ENCODE measurements at places on chromosomes 6 and 20.
A peak's percentile ranks its signal among the peaks of the same experiment; 100 is the strongest.

DNA sequence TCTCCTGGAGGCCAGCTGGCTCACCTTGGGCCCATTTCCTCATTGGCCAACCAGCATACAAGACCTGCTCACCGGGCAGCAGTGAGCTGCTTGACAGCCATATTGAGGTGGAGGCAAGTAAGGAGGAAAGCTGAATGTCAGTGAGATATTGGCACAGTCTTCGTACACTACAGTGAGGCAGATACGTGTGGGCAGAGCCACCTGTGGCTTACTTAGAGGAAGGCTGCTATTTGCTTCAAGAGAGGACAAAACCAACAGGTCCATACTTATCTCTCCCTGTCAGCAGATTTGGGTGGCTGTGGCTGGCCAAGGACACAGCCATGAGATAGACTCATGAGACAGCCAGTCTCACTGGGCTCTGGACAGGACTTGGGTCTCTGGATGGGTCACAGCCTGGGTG is 15.1 kb upstream of the MCM3 start:
- no peak overlapping the region for H3K27ac ChIP-seq
- no peak overlapping the region for H3K4me3 ChIP-seq
- H3K36me3 ChIP-seq = no peaks in the 10 kb centered on the region
- H3K27me3 ChIP-seq = no peaks in the 10 kb centered on the region
- H3K4me1 ChIP-seq = no peaks in the 10 kb centered on the region

GRCh38 chr6:73644030-73644429 is 9.8 kb downstream of the SLC17A5 start:
- no peak overlapping the region for H3K27ac ChIP-seq
- no peak overlapping the region for H3K4me3 ChIP-seq

GRCh38 chr6:125307964-125308615 is 6.3 kb upstream of the HDDC2 start:
- H3K4me3 ChIP-seq = no peak overlapping the region
- no peaks in the 10 kb centered on the region for H3K36me3 ChIP-seq
- DNase-seq = no peak
- H3K27ac ChIP-seq = no peak overlapping the region
- no peaks in the 10 kb centered on the region for H3K4me1 ChIP-seq

DNA sequence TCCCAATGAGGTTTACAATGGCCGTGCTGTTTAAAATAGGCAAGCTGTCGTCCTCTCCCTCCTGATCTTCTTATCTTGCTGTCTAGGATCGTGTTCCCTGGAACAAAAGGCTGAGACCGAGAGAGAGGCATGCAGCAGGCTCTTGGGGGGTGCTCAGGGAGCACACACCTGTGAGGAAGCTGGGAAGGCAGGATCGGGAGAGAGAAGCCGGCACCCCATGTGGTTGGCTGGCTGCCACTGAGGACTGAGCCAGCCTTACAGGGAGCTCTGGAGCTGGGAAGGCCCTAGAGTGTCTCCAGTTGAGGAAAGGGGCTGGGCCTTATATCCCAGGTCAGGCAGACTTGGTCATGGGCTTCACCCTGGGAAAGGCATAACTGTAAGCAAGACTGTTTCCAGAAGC is 184.2 kb downstream of the LY86 start:
- H3K27me3 ChIP-seq = no peaks in the 10 kb centered on the region
- no peak for DNase-seq
- H3K36me3 ChIP-seq = no peaks in the 10 kb centered on the region

DNA sequence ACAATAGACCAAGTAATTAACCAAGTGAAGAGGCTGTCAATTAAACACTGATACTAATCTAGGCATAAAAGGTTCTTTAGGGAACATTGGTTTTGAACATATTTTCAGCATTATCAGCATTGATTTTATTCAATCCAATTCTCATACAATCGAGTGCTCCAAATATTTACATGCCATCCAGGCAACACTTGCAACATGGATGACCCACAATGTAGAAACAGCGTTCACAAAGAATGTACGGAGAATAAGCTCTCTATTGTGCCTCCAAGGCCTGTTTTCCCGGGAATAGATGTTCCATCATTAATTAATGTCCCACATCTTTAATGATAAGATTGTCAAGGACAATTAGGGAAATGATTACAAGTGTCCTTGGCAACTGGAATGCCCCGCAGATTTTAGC is 117.4 kb downstream of the RFX6 start:
- no peak for DNase-seq
- H3K27ac ChIP-seq = no peak overlapping the region
- no peaks in the 10 kb centered on the region for H3K27me3 ChIP-seq
- no peak overlapping the region for H3K4me3 ChIP-seq
- H3K4me1 ChIP-seq = no peaks in the 10 kb centered on the region

DNA sequence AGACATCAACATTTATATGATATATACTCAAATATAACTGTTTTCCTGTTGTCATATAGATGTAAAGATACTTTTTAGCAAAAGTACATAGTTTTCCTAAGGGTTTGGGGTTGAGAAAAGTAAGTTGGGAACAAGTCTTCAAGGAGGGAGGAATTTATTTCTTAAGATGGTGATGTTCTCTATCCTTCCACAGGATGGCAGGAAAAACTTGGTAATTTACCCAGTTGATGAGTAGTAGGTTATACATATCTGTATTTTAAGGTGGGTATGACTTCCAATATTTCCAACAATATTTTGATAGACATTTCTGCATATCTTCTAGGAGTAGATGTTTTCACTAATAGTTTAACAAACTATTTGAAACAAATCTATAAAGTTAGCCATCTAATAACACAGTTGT is 254.4 kb downstream of the RIMS1 start:
- H3K4me1 ChIP-seq = no peaks in the 10 kb centered on the region
- DNase-seq = no peak
- no peaks in the 10 kb centered on the region for H3K27me3 ChIP-seq
- no peaks in the 10 kb centered on the region for H3K36me3 ChIP-seq
- H3K4me3 ChIP-seq = no peak overlapping the region
- H3K27ac ChIP-seq = no peak overlapping the region

GRCh38 chr6:26383624-26384417 is 913 bp downstream of the BTN2A2 start:
- DNase-seq = no peak
- H3K36me3 ChIP-seq = no peaks in the 10 kb centered on the region
- no peaks in the 10 kb centered on the region for H3K27me3 ChIP-seq
- H3K27ac ChIP-seq = peak overlapping the region; percentile 89
- peaks cover 8% of the 10 kb centered on the region for H3K4me1 ChIP-seq

GRCh38 chr6:129369737-129370136 is 340.2 kb downstream of the ARHGAP18 start:
- H3K36me3 ChIP-seq = no peaks in the 10 kb centered on the region
- no peak overlapping the region for H3K4me3 ChIP-seq
- H3K27me3 ChIP-seq = no peaks in the 10 kb centered on the region
- H3K27ac ChIP-seq = no peak overlapping the region
- H3K4me1 ChIP-seq = no peaks in the 10 kb centered on the region
- DNase-seq = no peak

- H3K4me1 ChIP-seq = no peaks in the 10 kb centered on the region
Observed at GRCh38 chr6:53916804-53917463, 122.1 kb downstream of the LRRC1 start.

- no peak for DNase-seq
- H3K4me1 ChIP-seq = no peaks in the 10 kb centered on the region
- peaks cover 8% of the 10 kb centered on the region for H3K36me3 ChIP-seq
Observed at GRCh38 chr6:36095497-36096391, 34.6 kb upstream of the MAPK13 start.

DNA sequence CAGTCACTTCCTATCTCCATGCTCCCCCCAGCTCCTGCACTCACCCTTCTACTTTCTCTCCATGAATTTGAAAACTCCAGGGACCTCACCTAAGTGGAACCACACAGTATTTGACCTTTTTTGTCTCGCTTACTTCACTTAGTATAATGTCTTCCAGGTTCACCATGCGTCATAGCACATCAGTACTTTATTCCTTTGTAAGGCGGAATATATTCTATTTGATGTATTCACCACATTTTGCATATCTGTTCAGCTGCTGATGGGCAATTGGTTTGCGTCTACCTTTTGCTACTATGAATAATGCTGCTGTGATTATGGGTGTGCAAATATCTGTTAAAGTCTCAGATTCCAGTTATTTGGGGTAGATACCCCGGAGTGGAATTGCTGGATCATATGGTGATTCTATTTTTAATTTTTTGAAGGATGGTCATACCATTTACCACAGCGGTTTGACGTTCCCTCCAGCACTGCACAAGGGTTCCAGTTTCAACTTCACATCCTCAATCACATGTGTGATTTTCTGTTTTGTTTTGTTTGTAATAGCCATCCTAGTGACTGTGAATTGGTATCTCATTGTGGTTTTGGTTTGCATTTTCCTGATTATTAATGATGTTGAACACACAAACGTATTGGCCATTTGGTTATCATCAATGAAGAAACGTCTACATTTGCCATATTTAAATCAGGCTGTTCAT is 20.3 kb upstream of the SYNDIG1 start:
- no peaks in the 10 kb centered on the region for H3K36me3 ChIP-seq
- no peak for DNase-seq

GRCh38 chr20:46576774-46577395 is 26.4 kb upstream of the OCSTAMP start:
- DNase-seq = no peak
- H3K27me3 ChIP-seq = no peaks in the 10 kb centered on the region
- no peaks in the 10 kb centered on the region for H3K36me3 ChIP-seq
- H3K27ac ChIP-seq = no peak overlapping the region

DNA sequence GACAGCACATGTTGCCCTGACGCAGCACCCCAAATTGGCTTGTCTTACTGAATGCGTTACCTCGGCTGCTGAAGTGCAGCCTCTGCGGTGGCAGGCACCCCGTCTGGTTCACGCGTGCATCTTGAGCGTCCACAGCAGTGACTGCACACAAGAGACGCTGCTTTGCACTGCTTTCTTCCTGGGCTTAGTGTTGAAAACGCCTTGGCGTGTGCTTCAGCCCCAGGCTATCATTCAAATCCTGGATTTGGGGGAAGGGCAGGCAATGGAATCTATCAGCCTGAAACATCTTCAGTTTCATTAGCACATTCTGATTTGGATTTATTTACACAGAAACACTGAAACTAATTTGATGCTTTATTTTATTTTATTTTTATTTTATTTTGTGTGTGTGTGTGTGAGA is 342.7 kb downstream of the SMOC2 start:
- H3K36me3 ChIP-seq = no peaks in the 10 kb centered on the region
- H3K4me3 ChIP-seq = no peak overlapping the region
- no peak for DNase-seq
- H3K27ac ChIP-seq = no peak overlapping the region
- H3K27me3 ChIP-seq = no peaks in the 10 kb centered on the region

GRCh38 chr6:18136260-18136659 is 13.8 kb upstream of the NHLRC1 start:
- H3K27me3 ChIP-seq = no peaks in the 10 kb centered on the region
- no peak for DNase-seq
- no peak overlapping the region for H3K4me3 ChIP-seq
- no peaks in the 10 kb centered on the region for H3K4me1 ChIP-seq

DNA sequence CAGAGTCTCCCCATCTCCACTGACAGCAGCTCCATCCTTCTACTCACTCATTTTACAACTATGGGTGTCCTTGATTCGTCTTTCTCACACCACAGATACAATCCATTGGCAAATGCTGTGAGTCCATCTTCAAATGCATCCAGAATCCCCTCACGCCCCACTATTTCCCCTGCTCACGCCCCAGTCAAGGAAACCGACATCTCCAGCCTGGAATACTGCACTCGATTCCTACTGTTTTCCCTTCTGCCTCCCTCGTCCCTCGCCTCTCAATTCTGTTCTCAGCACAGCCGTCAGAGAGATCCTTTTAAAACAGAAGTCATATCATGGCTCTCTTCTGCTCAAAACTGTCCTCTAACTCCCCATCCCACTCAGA is 4.7 kb downstream of the HLA-B start:
- H3K4me3 ChIP-seq = no peak overlapping the region
- H3K36me3 ChIP-seq = peaks cover 6% of the 10 kb centered on the region
- H3K27me3 ChIP-seq = peaks cover 3% of the 10 kb centered on the region
- DNase-seq = no peak

- peak; percentile 80 for DNase-seq
- no peaks in the 10 kb centered on the region for H3K4me1 ChIP-seq
- H3K27me3 ChIP-seq = no peaks in the 10 kb centered on the region
Observed at GRCh38 chr6:57469072-57469471, 151.6 kb downstream of the PRIM2 start.

DNA sequence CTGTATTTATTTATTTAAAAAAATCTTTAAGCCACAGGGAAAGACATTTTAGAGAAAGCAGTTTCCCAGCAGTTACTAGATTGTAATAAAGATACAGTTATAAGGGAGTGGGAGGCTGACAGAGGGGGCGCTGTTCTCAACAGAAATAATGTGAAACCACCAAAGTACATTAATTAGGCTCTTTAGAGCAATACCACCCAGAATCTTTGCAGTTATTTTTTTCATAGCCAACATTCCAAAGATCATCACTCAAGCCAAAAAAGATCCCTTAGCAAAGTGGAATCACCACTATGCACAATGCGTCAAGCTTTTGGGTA is 331.3 kb upstream of the DEFB112 start:
- H3K27ac ChIP-seq = no peak overlapping the region
- no peak overlapping the region for H3K4me3 ChIP-seq
- no peak for DNase-seq
- no peaks in the 10 kb centered on the region for H3K27me3 ChIP-seq
- H3K36me3 ChIP-seq = no peaks in the 10 kb centered on the region
- H3K4me1 ChIP-seq = no peaks in the 10 kb centered on the region

DNA sequence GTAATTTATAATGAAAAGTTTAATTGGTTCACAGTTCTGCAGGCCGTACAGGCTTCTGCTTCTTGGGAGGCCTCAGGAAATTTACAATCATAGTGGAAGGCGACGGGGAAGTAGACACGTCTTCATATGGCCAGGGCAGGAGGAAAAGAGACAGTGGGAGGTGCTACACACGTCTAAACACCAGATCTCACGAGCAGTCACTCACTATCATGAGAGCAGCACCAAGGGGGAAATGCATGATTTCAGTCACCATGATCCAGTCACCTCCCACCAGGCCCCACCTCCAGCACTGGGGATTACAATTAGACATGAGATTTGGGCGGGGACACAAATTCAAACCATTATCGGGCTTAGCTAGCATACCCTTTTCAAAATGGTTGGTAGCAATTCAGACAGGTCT is 41.2 kb downstream of the EIF2S2 start:
- no peak overlapping the region for H3K4me3 ChIP-seq
- H3K4me1 ChIP-seq = peaks cover 8% of the 10 kb centered on the region
- no peaks in the 10 kb centered on the region for H3K27me3 ChIP-seq
- no peak overlapping the region for H3K27ac ChIP-seq
- DNase-seq = no peak

DNA sequence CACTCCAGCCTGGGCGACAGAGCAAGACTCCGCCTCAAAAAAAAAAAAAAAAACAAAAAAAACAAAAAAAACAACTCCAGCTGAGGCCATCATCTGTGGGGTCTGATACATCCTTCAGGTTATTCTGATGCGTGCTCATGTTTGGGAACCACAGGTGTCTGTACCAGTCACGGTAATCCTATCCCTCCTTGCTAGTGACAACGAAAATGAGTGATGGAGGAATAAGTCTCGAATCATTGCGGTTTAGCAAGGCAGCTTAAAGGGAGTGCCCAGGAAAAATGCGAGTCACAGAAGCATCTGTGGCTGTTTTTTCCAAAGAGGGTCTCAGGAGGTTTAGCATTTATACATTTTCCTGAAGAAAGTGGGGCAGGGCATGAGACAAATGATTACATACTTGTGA is 48.8 kb downstream of the MCUR1 start:
- H3K36me3 ChIP-seq = no peaks in the 10 kb centered on the region
